Stimulated activated CD8-positive, alpha-beta memory T cell treated with anti-CD3 and anti-CD28 coated beads, Interleukin-12 subunit alpha, Interleukin-12 subunit beta, amount 100 ng/mL, for 1 hour (primary cell): ENCODE measurements at places on chromosomes 5 and 9.

- DNase-seq, result no peak
These were observed 15.8 kb upstream of the LCP2 start for GRCh38 chr5:170313344-170313743.

- DNase-seq, result no peak
These were observed 30.7 kb downstream of the NFIB start for GRCh38 chr9:14283276-14283675.

GRCh38 chr5:91369480-91369879, 13.6 kb downstream of the ARRDC3 start:
- no peak for DNase-seq

GRCh38 chr9:92165484-92165883, 50.3 kb upstream of the SPTLC1 start:
- DNase-seq, result no peak

DNA sequence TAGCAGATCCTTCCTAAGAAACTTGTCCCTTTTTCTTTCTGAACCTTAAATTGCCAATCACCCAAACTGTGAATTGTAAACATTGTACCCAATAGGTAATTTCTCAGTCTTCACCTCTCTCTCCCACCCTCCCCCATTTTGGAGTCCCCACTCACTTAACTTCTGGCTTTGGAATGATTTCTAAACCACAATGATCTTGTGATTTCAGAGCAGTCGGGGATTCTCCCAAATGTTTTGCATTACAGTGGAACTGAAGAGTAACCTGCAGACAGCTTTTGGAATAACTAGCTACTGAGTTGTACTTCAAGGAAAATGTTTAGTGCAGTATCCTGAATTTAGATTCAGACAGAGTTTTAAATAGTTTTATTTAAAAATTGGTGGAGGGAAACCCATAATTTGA, 19.2 kb downstream of the SLC27A6 start:
- no peak for DNase-seq

DNA sequence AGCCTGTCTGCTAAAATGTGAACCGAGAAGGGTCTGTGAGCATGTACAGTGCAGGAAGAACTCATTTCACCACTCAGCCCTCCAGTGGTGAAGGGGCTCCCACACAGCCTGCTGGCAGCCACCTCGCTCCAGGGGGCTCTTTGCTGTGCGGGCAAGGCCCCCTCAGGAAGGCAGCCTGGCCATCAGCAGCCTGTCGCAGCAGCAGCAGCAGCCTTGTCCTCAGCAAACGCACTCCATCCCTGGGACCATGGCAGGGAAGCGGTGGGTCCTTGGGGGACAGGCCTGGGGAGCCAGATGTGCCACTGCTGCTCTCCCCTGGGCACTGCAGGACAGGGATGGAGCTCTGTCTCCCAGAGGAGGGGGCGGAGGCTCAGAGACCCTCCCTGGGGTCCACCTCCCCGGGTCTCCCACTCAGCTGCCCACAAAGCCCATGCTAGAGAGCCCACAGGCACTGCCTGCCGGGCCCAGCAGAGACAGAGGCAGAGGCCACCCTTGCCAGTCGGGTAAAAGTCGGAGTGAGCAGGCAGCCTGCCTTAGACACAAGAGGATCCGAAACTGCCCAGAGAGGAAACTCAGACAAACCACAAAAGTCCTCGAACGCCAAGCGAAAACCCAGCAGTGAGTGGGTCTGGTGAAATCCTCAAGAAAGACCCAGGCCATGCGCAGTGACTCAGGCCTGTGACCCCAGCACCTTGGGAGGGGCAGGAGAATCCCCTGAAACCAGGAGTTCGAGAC, 8.0 kb downstream of the BRD3 start:
- no peak for DNase-seq

DNA sequence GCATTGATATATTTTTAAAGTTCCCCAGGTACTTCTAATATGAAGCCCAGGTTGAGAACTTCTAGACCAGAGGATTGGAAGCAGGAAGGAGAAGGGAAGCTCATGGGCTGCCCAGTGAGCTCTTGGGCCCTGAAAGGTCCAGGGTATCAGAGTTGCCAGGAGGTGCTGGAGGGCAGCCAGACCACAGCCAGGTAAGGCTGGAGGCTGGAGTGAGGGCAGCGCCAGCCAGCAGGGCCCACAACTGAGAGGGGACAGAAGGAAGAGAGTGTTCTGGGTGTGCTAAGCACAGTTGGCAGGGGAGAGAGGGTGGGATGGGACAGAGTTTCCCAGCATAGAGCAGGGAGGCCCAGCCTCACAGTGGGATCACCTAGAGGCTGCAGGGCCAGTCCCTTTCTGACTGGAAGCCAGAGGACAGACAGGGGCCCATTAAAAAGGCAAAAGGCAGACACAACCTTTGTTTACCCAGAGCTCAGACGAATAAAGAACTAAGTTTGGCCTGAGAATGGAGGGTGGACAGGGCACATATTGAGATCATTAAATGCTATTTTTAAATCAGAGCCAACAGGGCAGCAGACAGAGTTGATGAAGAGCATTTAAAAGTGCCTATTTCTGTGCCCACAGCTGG, 94.9 kb downstream of the PDE8B start:
- DNase-seq, result no peak

DNA sequence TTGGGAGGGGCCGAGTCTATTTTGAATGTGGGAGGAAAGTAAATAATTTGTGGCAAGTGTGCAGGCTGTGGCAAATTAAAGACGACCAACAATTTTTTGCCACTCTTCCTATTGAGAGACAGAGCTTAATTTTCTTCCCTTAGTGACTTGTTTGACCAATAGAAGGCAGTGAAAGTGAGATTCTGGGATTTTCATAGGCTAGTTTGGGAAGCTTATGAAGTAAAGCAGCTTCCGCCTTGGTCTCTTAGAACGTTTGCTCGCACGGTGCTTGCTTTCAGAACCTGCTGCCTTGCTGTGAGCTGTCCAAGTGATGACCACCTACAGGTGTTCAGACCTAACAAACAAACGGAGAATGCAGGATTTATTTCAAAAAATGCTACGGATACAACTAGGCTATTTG, 6.7 kb upstream of the OR1N2 start:
- no peak for DNase-seq

DNA sequence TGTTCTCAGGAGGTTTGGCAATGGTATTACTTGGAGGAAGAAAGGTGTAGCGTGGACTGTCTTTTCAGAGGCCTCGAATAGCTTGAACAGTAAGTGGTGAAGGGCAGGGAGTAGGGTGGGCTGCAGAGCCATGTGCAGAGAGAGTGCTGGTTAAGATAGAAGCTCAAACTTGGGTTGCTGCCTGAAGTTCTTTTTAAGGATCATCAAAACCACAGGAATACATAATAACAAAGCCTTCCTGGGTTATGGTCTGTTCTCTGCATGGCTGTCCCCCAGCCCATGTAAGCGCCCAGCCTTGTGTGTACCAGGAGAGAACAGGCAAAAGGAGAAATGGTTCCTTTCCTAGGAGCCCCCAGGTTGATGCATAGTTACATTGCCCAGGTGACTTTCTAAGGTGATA, 43.9 kb downstream of the RCL1 start:
- no peak for DNase-seq

GRCh38 chr9:94611638-94612068, 18.0 kb upstream of the FBP2 start:
- no peak for DNase-seq

- DNase-seq, result no peak
These were observed 206.7 kb downstream of the FAM114A2 start for GRCh38 chr5:153831973-153832372.

DNA sequence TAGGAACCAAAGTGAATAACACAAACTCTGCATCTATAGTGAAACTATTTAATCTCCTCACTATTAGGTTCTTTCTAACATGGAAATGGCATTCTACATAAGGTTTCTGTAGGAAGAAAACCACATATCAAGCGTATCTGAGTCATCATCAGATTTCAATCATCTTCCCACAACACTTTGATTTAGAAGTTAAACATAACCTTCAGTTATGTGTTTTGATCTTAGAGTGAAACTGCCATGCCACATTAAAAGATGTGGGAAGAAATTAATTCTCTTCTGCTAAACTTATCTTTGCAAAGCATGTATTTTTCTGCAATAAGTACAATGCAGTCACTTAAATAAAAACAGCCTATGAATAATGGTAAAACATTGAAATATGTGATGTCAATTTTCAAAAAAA, 55.0 kb downstream of the MEF2C start:
- DNase-seq, result no peak

- no peak for DNase-seq
These were observed 39.1 kb upstream of the UGT3A2 start for GRCh38 chr5:36105819-36106218.

- DNase-seq, result no peak
These were observed 8.1 kb upstream of the MOB3B start for GRCh38 chr9:27537756-27538155.

DNA sequence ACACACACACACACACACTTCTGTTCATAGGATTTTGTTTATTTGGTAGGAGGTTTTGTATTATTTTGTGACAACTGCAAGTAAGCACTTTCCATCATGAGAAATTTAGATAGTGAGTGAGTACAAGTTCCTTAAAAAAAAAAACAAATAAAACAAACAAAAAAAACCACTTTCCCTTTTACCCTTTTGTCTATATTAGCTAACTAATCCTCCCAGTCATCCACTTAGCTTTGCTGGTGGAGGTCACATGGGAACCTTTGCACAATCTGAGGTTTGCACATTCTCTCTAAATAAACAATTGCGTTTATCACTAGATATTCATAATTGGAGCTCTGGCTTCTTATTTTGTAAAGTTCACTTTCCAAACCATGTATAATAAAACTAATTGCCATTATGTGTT, 6.8 kb downstream of the ITGA1 start:
- no peak for DNase-seq

GRCh38 chr9:123787416-123787815, 142.5 kb downstream of the DENND1A start:
- no peak for DNase-seq

DNA sequence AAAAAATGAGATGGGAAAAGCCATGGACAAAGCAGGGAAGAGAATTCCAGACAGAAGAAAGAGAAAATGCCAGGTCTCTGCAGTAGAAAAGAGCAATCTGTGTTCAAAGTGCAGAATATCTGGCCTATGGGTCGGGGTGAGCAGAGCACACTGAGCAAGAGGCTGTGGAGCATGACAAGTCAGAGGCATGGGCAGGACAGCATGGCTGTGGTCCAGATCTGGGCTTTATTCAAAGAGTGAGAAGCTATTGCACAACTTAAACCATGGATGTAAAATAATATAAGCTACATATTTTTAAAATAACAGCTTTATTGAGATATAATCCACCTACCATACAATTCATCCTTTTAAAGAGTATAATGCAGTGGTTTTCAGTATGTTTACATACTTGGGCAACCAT, 133.1 kb upstream of the SPDL1 start:
- no peak for DNase-seq

GRCh38 chr9:87667164-87667738, 58.7 kb upstream of the CTSL start:
- no peak for DNase-seq

DNA sequence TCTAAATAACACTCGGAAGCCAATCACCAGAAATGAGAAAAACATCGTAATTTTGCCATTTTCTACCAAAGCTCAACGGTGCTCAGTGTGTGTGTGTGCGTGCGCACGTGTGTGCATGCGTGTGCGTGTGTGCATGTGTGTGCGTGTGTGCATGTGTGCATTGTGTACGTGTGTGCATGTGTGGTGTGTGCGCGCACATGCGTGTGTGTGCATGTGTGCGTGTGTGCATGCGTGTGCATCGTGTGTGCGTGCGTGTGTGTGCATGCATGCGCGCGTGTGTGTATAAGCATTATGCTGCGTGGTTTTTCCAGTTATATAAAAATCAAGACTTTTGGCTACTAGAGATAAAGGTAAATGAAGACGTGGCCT, 165.0 kb downstream of the DAB2IP start:
- no peak for DNase-seq

- peak; percentile 57 for DNase-seq
These were observed 1.5 kb downstream of the RNF145 start for GRCh38 chr5:159207686-159208513.

DNA sequence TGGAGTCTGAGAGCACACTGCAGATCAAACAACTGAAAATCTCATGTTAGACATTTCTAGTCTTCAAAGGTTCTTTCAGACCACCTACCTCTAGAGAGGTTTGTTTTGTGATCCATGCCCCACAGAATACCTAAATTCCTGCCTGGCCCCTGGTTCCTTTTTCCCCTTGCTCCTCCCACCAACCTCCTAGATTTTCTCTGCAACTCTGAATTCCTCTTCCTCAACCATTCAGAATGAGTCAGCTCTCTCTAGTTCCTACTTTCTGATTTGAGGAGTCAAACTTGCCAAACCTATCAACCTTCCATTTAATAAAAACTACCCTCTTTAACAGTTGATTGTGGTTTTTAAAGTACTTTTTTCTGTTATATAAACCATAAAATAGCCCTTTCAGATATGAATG, 83.2 kb upstream of the ZNF462 start:
- DNase-seq, result no peak

DNA sequence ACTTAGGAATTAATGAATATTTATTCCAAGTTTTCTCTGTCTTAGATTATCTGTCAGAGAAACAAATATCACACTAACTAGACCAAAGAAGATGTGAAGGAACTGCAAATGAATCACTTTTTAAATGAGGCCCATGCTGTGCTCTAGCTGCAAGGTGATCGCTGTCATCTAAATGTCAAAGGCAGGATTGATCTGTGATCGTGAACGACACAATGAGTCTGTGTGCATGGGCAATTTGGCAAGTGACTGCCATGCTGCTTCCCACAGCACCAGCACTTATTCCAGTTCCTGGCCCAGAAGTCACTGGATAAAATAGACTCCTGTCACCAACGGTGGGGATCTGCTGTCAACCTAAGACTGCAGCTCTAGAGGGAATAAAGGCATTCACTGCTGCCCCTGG, 141.2 kb downstream of the TRIM36 start:
- DNase-seq, result no peak

GRCh38 chr5:120151181-120151580, 312.9 kb upstream of the PRR16 start:
- no peak for DNase-seq

- DNase-seq, result no peak
These were observed 375.1 kb downstream of the TMEM167A start for GRCh38 chr5:82702046-82702445.

DNA sequence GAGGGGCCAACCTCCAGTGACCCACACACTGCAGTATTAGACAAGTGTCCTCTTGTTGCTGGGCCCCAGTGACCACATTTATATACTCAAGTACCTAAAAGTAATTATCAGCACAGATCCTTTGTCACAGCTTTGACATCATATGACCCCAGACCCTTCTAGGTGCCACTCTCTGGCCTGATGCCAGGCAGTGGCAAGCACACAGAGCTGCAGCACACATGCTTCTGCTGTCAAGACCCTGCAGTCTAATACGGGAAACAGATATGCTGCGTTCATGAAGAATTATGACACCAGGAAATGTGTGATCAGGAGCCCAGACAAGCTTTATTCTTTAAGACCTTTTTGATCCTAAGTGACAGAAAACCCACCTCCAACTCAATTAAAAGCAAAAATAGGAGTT, 63.8 kb upstream of the AFAP1L1 start:
- no peak for DNase-seq

- no peak for DNase-seq
These were observed 132.0 kb downstream of the FAM174A start for GRCh38 chr5:100667161-100667630.

DNA sequence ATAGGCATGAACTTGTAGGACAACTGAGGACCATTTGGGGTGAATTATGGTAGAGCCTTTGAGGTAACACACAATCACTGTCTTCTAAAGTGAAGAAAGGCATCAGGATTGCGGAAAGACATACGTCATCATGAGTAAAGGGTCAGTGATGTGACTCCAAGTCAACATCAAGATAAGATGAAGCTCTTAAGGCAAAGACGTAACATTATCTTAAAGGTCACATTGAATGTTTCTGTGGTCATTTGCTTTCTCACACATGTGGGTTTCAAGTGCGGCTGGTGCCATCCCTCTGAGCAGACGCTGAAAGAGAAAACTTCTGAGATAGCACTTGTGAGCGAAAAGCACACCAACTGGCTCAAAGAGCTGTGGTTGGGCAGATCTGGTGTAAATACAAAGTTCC, 63.3 kb upstream of the GRAMD2B start:
- DNase-seq, result no peak
